ENCODE measurements at places on chromosomes 6 and 20.

DNA sequence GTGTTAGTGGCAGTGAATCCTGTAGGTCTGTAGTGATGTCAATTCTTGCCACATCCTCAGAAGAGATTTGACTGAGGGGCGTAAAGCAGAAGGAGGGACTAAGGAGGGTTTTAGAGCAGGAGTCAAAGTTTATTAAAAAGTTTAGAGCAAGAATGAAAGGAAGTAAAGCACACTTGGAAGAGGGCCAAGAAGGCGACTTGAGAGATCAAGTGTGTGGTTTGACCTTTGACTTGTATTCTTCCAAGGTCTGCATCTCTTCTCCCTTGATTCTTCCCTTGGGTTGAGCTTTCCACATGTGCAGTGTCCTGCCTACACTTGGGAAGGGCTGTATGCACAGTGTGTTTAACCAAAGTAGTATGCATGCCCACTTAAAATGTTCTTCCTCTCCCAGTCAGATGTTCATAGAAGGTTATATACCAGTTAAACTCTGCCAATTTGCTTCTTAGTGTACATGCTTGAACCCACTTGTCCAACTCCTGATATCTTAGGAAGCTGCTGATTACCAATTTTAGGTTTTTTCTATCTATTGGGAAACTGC is 627.6 kb downstream of the MMUT start:
- DNase-seq: no peak

DNA sequence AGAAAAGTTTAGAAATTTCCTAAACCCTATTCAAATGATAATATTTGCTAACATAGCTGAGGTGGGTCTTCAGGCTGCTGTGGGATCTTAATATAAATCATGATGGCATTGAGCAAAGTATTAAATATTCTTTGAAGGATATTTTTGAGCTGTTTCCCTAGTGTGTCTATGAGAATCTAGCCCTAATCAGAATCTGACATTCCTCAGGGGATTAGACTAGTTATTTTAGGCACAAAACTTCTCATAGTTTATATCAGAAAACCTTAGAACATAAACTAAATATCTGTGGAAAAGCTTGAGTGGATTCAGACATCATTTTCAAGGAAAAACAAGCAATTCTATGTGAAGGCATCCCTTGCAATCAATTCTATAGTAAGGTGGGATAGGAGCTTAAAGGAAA is 594.5 kb downstream of the RFPL4B start:
- DNase-seq: no peak

DNA sequence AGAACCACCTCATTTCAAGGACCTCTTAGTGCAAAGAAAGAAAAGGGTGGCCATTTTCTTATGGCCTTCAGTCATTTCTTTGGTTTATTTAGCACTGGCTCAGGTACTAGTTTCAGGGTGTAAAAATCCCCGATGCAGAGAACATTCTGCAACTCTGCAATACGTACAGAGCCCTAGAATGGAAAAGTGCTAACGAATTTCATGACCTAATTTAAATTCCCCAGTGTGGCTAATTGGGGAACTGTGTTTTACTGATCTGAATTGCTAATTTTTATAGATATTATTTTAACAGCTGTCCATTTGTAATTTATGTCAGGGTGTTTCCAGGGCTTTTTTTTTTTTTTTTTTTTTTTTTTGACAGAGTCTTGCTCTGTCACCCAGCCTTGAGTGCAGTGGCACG is 160.7 kb downstream of the UST start:
- no peak for DNase-seq

DNA sequence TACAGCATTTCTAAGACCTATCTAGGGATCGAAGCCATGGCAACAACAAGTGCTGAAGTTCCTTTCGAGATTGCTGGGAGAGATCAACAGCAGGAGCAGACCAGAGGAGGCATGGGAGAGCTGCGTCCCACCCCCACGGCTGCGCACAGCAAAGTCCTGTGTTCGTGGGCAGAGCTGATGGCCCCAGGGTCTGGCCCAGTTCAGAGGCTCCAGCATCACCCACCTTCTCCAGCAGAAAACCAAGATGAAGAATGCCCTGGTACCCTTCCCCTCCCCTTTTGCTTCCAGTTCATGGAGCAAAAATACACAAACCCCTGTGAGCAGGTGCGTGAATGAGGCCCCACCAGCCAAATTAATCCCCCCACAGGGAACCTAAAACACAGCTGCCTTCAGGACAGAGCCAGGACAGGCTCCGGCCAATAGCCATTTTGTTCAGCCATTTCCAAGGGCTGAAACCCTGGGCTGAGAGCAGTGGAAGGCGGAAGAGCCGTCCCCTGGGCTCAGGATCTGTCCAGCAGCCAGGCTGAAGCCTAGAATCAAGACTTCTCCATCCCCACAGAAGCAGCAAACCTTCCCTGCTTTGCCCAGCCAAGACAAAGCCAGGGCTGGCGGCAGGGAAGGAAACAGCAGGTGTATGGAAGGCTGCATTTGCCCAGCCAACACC is 102.8 kb downstream of the PREX1 start:
- DNase-seq: no peak

GRCh38 chr6:108468346-108468745 is 92.4 kb upstream of the FOXO3 start:
- no peak for DNase-seq

DNA sequence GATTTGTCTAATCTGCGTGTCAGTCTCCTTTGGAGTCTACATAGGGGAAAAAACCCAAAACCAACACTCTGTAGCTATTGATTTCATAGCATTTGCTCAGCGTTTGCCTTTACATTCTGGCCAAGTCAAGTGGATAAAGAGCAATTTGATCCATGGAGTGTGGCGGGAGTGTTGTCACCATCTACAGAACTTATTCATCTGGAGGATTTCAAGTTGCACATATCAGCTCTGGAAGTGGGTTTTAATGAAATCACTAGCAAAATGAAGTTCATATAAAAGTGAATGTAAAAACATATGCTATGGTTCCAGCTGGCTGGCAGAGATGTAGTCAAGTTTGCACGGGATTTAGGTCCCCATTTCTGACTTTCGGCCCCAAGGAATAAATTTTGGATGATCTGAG is 219.7 kb upstream of the SUPT3H start:
- DNase-seq: no peak

DNA sequence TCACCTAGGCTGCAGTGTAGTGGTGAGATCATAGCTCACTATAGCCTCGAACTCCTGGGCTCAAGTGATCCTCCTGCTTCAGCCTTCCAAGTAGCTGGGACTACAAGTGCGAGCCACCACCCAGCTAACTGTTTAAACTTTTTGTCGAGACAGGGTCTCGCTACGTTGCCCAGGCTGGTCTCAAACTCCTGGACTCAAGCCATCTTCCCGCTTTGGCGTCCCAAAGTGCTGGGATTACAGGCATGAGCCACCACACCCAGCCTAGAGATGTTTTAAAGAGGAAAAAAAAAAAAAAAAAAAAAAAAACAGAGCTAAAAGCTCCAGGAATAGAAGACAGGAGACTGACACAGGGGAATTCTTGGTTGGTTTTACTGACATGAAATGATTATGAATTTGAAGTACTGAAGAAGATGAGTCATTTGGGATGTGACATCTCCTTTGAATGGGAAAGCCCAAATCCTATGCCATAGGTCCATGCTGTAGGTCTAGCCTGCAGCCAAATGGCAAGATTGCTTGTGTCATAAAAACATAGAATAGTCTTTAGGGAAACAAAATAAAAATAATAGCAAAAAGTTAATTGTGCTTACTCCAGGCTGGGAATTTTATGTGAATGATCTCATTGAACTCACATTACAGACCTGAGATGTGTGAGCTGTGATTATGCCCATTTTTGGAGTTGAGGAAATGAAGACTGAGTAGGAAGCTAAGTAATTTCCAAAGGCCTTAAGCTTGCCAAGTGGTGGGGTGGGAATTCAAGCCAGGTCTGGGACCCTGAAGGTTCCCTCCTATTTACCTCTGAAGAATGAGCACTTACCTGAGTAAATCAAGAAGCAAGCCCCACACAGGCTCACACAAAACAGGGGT is 24.3 kb upstream of the NHSL1 start:
- DNase-seq: no peak

- no peak for DNase-seq
Measured at GRCh38 chr6:5294392-5295211, 33.3 kb downstream of the FARS2 start.

DNA sequence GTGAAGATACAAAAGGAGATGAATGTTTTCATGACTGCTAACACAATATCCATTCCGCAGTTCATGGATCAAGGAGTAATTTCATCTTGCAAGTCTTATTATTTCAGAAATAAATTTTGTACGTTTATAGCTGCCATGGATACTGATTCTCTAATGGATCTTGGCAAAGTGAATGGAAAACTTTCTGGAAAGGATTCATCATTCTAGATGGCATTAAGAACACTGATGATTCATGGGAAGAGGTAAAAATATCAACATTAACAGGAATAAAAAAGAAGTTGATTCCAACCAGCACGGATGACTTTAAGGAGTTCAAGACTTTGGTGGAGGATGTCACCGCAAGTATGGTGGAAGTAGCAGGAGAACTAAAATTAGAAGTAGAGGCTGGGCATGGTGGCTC is 2.8 kb downstream of the HUS1B start:
- DNase-seq: no peak

DNA sequence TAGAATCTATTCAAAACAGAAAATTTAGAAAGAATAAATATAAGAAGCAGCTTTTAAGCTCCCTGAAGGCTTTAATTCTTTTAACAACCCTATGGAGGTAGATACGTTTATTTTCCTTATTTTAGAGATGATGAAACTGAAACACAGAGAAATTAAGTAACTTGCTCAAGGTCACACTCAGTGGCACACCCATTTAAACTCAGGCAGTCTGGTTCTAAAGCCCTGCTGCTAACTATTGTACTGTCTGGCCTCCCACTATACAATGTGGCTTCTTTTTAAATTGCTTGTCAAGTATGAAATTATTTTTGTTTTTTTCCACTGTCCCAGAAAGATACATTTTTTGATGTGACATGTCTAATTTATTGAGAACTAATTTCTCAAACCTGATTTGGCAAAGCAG is 55.7 kb downstream of the FAM217A start:
- no peak for DNase-seq

- DNase-seq: no peak
Measured at GRCh38 chr20:63497138-63497945, 1.5 kb downstream of the EEF1A2 start.

DNA sequence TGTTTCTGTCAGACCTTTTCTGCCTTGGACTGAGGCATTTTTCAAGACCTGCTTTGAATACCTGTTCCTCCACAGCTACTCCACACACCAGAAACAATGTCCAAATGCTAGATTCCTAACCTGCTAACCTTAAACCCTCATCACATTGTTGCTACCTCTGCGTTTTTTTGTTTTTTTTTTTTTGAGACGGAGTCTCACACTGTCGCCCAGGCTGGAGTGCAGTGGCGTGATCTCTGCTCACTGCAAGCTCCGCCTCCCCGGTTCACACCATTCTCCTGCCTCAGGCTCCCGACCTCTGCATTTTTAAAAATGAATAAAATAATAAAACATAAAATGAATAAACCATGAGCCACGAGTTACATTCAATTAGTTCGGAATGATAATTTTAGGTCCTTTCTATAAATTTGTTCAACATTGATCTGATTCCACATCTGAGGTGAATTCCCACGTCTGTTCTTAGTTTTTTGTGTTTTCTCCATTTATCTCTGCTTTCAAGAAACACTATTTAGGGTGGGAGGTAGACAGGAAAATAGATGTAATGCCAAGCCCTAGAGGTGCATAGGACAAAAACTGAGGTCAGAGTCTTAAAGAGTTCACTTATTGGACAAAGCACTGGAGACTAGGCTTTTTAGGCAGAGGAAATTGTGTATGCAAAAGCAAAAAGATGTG is 1.3 kb downstream of the C6orf89 start:
- DNase-seq: no peak

GRCh38 chr6:31332637-31333602 is 24.1 kb downstream of the HLA-B start:
- DNase-seq: no peak

- DNase-seq: no peak
Measured at GRCh38 chr6:105431226-105431625, 28.3 kb upstream of the PREP start.

DNA sequence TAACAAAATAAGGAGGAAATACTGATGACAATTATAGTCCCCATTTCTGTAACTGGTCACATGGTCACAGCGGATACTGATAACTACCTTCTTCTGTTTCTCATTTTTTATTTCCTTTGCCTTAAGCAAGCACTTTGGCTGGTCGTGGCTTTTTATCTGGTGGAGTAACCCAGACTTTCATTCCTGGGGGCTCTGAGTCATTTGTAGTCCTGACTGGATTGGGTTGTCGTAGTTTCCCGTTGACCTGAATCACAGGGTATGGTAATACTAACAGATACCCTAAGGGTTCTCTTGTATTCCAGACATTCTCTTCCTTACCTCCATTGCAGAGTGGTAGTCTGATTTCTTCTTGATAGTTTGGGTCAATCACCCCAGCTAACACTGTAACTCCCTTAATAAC is 500.3 kb upstream of the ADGRB3 start:
- DNase-seq: no peak

- no peak for DNase-seq
Measured at GRCh38 chr6:148455674-148456558, 113.3 kb downstream of the SASH1 start.

DNA sequence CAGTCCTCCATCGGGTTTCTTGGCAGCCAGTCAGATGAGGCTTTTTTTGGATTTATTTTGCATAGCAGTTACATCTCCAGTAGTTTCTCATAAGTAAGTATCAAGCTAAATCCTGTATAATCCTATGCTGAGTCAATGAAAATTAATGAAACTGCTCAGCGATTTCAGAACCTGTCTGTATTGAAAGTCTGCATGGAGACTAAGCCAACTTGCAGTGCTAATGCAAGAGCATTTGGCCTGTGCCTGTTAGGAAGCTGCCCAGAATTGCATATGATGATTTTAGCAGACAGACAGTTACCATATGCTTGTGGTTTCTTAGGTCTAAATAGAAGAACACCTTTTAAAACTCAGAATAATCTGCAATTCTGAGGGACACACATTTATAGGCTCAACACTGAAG is 25.2 kb upstream of the LRRN4 start:
- DNase-seq: no peak

- no peak for DNase-seq
Measured at GRCh38 chr6:142821860-142822259, 123.1 kb downstream of the HIVEP2 start.

GRCh38 chr20:23880417-23880816 is 869 bp upstream of the CST5 start:
- DNase-seq: no peak

- no peak for DNase-seq
Measured at GRCh38 chr6:33992191-33992590, 153.7 kb downstream of the GRM4 start.

- no peak for DNase-seq
Measured at GRCh38 chr20:63658749-63659187, 656 bp downstream of the RTEL1 start.

DNA sequence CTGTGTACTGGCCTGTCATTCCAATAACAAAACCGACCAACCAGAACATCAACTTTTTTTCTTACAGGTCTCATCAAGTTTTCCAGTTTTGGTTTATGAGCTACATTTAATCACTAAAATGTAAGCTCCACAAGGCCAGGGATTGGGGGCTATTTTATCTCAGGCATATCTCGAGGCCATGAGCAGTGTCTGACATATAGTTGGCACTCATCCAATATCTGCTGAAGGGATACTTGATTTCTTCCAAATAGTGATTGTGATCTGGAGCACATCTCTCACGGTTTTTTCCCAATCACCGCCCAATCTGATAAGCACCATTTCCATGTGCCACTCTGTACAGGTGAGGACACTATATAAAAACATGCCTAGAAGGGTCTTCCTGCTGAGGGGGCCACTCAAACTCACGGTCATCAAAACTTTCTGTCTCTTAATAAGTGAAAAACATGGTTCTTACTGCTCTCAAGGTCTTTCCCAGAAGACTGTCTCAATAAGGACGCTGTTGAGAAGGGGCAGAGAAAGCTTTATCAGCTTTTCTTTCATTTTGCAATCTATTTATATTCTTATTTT is 65.5 kb downstream of the MAN1A1 start:
- DNase-seq: no peak

Data from GM12892 (cell line).